CD8-positive, alpha-beta memory T cell (primary cell): ENCODE measurements at places on chromosomes 4 and X. TPM values are rescaled to one million over a fixed set of nuclear protein-coding genes. Genes with fewer than 3 reads are reported as not detected.

Gene MGAT4D
- not detected for total RNA-seq

GRCh38 chrX:79588233-79588632, 221.1 kb upstream of the ITM2A start:
- no peaks in the 10 kb centered on the region for H3K27me3 ChIP-seq
- no peaks in the 10 kb centered on the region for H3K4me1 ChIP-seq
- H3K4me3 ChIP-seq: no peak overlapping the region
- no peak for DNase-seq

Gene BANK1
- total RNA-seq: not detected

- no peak overlapping the region for H3K4me3 ChIP-seq
- no peaks in the 10 kb centered on the region for H3K4me1 ChIP-seq
Measured at GRCh38 chrX:84893897-84894296, 109.8 kb upstream of the APOOL start.

GRCh38 chrX:43861750-43862149, 20.5 kb downstream of the MAOB start:
- no peaks in the 10 kb centered on the region for H3K27me3 ChIP-seq
- no peak overlapping the region for H3K4me3 ChIP-seq
- no peaks in the 10 kb centered on the region for H3K36me3 ChIP-seq
- DNase-seq: no peak

- H3K4me3 ChIP-seq: no peak overlapping the region
- no peaks in the 10 kb centered on the region for H3K4me1 ChIP-seq
- no peaks in the 10 kb centered on the region for H3K27me3 ChIP-seq
Measured at GRCh38 chr4:169096221-169096620, 86.2 kb upstream of the CBR4 start.

- peaks cover 16% of the 10 kb centered on the region for H3K36me3 ChIP-seq
- H3K27ac ChIP-seq: no peak overlapping the region
- no peak for DNase-seq
- H3K4me3 ChIP-seq: no peak overlapping the region
- H3K4me1 ChIP-seq: no peaks in the 10 kb centered on the region
Measured at GRCh38 chrX:47171996-47172395, 21.6 kb upstream of the UBA1 start.

DNA sequence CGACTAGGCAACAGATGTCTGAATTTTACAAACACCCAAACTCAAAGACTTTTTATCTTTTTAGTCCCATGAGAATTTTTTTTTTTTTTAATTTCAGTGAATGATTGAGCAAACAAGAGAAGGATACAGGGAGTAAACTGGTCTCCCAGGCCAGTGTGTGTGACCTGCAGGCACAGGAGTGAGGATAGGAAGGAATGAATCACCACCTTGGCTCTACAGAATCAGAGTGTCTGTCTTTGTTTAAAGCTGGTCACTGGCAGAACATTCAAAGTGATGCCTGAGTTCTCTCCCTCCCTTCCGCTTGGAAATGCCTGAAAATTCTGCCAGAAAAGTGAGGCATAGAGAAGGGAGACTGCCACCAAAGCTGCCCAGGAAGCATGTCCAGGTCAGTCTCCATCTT, 69.5 kb downstream of the PARM1 start:
- no peak overlapping the region for H3K4me3 ChIP-seq
- no peaks in the 10 kb centered on the region for H3K36me3 ChIP-seq
- no peak overlapping the region for H3K27ac ChIP-seq
- DNase-seq: no peak

Gene CYP2U1
- total RNA-seq: 2.7 TPM

Gene FBXL5
- 27.6 TPM for total RNA-seq

GRCh38 chr4:153514001-153514526, 47.9 kb downstream of the TMEM131L start:
- no peak overlapping the region for H3K4me3 ChIP-seq
- H3K27ac ChIP-seq: no peak overlapping the region
- H3K27me3 ChIP-seq: no peaks in the 10 kb centered on the region
- DNase-seq: no peak

- H3K27me3 ChIP-seq: no peaks in the 10 kb centered on the region
- H3K4me1 ChIP-seq: no peaks in the 10 kb centered on the region
- no peak for DNase-seq
- no peak overlapping the region for H3K4me3 ChIP-seq
Measured at GRCh38 chr4:171561419-171561818, 251.8 kb upstream of the GALNTL6 start.

- H3K27ac ChIP-seq: no peak overlapping the region
- no peak for DNase-seq
- H3K36me3 ChIP-seq: no peaks in the 10 kb centered on the region
- no peaks in the 10 kb centered on the region for H3K4me1 ChIP-seq
- no peak overlapping the region for H3K4me3 ChIP-seq
- no peaks in the 10 kb centered on the region for H3K27me3 ChIP-seq
Measured at GRCh38 chr4:29262986-29263385, 1457.2 kb upstream of the PCDH7 start.

DNA sequence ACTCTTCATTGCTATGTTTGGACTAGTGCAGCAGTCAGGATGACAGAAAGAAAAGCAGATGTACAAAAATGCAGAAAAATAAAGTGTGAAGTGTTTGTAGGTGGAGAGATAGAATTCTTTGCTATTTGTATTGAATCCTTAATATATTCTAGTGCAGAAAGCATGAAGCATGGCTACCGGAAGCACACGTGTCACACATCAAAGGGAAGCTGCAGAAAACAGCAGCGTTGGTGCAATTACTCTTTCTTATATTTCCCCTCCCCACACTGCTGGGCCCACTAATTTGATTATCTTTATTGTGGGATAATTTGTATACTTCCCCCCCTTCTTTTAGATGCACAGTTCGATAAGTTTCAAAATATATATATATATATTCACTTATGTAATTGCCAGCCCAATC, 35.9 kb upstream of the TAPT1 start:
- H3K27ac ChIP-seq: no peak overlapping the region
- no peak for DNase-seq
- no peaks in the 10 kb centered on the region for H3K4me1 ChIP-seq
- no peaks in the 10 kb centered on the region for H3K27me3 ChIP-seq
- H3K4me3 ChIP-seq: no peak overlapping the region

DNA sequence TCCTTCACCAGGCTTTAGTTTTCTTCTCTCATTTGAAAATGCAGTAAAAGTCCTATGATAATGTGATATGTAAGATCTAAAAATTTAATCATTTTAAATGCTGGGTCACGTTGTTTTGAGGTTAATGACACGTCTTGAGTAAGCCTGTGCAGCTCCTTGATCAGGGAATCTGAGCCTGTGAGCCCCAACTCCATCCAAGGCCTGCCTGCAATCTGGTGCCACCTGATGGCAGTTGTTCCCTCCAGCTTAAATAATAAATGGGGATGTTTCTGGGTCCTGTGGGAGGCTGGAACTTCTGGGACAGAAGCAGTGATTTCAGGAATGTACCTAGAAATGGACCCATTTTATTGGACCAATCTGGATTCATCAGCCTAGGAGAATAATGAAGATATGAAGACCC, 455.4 kb upstream of the ADGRL3 start:
- no peaks in the 10 kb centered on the region for H3K36me3 ChIP-seq
- no peaks in the 10 kb centered on the region for H3K4me1 ChIP-seq
- no peak overlapping the region for H3K4me3 ChIP-seq
- H3K27me3 ChIP-seq: no peaks in the 10 kb centered on the region
- DNase-seq: no peak

DNA sequence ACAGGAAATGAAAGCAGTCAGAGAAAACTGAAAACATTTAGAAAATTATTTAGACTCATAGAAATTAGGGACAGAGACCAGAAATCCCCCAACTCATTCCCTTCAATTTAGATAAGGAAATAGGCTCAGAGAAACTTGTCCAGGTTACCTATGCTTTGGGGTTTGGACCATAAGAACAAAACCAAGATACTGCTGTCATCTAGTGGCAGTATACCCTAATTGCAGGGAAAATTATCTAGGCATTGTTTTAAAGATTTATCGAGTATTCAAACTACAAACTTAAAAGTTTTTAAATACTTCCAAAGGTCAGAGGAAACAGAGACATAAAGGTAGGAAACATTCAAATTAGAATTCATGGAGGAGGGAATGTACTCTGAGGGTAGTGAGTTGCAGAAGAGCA, 67.0 kb upstream of the KLHL13 start:
- no peak for DNase-seq
- H3K27ac ChIP-seq: no peak overlapping the region
- no peaks in the 10 kb centered on the region for H3K36me3 ChIP-seq
- no peaks in the 10 kb centered on the region for H3K27me3 ChIP-seq

DNA sequence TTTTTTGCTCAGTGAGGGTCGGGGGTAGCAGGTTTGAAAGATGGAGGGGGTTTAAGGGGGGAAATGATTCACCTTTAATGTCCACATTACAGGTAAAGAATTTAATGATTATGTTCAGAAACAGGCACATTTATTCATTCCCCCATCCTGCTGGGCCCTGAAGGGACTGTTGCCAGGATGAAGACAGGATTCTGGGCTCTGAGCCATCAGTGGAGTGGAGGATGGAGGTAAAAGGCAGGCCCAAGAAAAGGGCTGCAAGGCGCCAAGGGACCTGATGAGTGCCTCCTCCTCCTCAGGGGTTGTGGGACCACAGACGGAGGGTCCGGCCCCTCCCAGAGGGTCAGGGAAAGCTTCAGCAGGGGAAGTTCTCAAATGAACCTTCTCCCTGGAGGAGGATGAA, 40.4 kb upstream of the PROM1 start:
- H3K36me3 ChIP-seq: no peaks in the 10 kb centered on the region
- no peak overlapping the region for H3K27ac ChIP-seq
- no peak overlapping the region for H3K4me3 ChIP-seq
- no peaks in the 10 kb centered on the region for H3K27me3 ChIP-seq

Gene BMP3
- total RNA-seq: not detected

Gene MAGED4B
- 2.3 TPM for total RNA-seq

Gene HTRA3
- not detected for total RNA-seq

Gene KLF8
- 1.4 TPM for total RNA-seq

Gene L1CAM
- total RNA-seq: 0.79 TPM

- no peaks in the 10 kb centered on the region for H3K4me1 ChIP-seq
- H3K27me3 ChIP-seq: no peaks in the 10 kb centered on the region
- no peak overlapping the region for H3K4me3 ChIP-seq
- DNase-seq: no peak
Measured at GRCh38 chr4:11736978-11737377, 308.3 kb upstream of the HS3ST1 start.

GRCh38 chr4:95363559-95363925, 185.2 kb downstream of the UNC5C start:
- no peaks in the 10 kb centered on the region for H3K4me1 ChIP-seq
- no peak overlapping the region for H3K27ac ChIP-seq

DNA sequence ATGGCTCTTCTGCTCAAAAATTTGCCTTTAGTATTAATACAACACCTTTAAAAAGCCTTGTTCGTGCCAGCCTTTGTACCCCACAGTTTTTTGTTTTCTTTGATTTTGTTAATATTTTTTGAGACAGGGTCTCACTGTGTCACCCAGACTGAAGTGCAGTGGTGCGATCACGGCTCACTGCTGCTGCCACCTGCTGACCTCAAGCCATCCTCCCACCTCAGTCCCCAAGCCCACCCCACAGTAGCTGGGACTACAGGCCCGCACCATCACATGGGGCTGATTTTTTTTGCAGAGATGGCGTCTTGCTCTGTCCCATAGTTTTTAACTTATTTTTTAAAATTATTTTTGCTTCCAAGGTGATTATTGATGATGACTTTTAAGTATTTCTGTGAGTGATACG, 134.0 kb downstream of the HTR2C start:
- DNase-seq: no peak
- H3K27me3 ChIP-seq: no peaks in the 10 kb centered on the region
- no peak overlapping the region for H3K27ac ChIP-seq
- H3K4me3 ChIP-seq: no peak overlapping the region
- H3K4me1 ChIP-seq: no peaks in the 10 kb centered on the region
- H3K36me3 ChIP-seq: no peaks in the 10 kb centered on the region
